EL (cell line): ENCODE measurements at places on chromosomes 12 and 14.
A peak's percentile ranks its signal among the peaks of the same experiment; 100 is the strongest.

DNA sequence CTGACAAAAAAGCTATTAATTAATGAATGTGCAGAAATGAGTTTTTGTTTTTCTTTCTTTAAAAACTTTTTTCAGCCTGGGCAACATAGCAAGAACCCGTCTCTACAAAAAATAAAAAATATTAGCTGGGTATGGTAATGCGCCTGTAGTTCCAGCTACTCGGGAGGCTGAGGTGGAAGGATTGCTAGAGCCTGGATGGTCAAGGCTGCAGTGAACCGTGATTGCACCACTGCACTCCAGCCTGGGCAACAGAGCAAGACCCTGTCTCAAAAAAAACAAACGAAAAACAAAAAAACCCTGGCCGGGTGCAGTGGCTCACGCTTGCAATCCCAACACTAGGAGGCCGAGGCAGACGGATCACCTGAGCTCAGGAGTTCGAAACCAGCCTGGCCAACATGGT lies 7.9 kb downstream of the GIT2 start:
- no peak for DNase-seq

DNA sequence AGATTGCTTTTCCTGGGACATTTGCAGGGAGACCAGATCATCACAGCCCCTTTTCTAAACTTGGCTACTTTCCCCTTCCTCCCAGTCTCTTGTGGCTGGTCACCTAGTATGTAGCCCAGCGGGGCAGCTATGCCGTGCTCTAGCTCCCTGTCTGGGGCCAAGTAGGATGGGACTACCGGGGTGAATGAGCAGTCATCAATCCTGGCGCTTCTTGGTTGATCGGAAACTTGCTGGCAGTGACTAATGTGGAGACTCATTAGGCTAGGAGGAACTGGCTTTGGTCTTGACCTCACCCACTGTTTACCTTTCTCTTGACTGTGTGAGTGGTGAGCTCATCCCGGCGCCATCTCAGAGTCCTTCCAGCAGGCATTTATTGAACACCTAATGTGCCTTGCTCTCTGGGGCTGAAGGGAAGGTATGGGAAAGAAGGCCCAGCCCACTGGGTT lies 15.9 kb downstream of the PLEKHG3 start:
- peak; percentile 94 for DNase-seq

DNA sequence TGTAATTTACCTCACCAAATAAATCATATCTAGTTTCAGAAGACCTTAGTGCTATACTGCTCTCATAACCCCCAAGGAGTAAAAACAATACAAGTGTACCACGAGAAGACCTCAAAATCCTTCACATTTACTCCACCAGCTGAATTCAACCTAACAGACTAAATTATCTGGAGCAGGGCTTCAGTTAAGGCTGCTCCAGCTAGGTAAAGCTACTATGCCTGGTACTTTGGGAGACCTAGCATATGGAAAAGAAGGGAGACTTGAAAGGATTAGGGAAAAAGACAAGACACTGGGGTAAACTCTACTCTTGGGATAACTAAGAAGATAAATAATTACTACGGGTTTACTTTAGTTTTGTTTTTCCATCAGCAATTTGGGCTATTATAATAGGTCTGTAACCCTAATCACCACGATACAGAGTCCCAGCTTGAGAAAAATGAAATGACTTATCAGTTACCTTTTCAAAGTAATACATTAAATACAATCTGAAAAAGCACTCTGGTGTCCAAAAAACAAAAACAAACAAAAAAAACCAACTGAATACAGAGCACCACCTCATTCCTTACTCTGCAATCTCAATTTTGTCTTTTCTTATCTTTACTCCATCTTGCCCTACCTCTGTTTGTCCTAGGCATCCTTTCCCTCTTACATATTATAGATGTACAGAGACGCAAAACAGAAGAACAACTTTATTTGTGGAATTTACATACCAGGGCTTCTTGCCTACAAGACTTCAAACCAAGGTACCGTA lies 2.1 kb downstream of the EML5 start:
- no peak for DNase-seq

DNA sequence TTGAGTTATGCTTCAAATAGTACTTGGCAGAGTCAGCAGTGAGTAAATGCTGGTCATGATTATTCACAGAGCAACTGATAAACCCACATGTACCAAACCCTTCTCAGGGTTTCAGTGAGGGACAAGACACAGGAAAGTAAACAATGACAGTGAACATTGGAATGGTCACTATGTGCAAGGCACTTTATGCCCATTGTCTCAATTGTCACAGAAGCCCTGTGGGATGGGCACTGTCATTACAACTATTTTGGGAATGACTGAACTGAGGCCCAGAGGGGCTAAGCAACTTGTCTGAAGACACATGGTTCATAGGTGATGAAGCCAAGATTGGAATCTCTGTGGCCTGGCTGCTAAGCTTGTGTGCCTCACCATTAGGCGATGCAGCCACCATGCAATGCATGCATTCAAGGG lies 238.5 kb downstream of the RBM19 start:
- peak; percentile 85 for DNase-seq

- no peak for DNase-seq
Measured at GRCh38 chr12:77299001-77299400, 233.6 kb upstream of the E2F7 start.
